Mesothelial cell of epicardium (in vitro differentiated cells): ENCODE measurements at places on chromosomes 6 and 20.

DNA sequence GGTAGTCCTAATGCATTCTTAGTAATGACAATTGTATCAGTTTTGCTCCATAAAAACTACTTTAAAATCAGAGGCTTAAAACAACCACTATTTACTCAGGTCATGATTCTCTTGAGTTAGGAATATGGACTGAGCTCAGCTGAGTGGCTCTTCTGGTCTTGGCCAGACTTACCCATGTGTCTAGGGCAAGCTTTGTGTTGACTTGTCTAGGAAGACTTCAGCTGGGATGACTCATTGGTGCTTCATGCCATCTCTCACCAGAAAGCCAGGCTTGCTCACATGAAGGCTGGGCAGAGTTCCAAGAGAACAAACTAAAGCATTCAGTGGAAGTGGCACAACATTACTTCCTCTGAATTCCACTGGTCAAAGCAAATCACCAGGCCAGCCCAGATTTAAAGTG, 155.3 kb downstream of the DHX35 start:
- no peak for DNase-seq

GRCh38 chr20:49935746-49936152, 448 bp upstream of the RNF114 start:
- no peak for DNase-seq

- DNase-seq = no peak
Observed at GRCh38 chr20:48359692-48360341, 468.0 kb downstream of the PREX1 start.

- no peak for DNase-seq
Observed at GRCh38 chr6:47157063-47157462, 114.9 kb upstream of the ADGRF1 start.

DNA sequence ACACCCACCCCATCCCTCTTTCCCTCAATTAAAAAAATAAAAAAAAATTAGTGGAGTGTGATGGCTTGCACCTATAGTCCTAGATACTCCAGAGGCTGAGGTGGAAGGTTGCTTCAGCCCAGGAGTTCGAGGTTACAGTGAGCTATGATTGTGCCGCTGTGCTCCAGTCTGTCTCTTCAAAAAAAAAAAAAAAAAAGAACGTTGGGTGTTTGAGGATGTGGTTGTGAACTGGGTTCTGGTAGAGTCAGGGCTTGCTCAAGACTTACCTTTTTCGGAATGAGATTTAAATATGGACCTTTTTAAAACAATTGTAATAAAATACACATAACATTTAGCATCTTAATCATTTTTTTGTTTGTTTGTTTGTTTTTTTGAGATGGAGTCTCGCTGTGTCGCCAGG, 211.9 kb downstream of the OR2B2 start:
- no peak for DNase-seq

DNA sequence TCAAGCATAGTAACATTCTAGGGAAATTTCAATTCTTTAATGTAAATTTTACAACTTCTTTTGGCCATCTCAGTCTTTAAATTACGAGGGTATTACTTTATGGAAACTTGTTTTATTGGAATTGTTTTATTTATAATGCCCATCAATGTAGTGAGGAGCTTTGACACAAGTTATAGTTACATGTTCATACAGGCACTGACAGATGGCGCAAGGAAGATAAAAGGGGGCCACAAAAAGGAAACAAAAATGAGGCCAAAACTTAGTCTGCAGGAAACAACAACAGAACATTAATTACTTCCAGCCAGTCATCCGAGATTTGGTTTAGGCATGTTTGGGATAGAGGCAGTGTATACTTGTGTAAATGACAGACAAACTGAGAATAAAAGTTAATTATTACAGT, 18.3 kb downstream of the SESN1 start:
- DNase-seq = no peak

DNA sequence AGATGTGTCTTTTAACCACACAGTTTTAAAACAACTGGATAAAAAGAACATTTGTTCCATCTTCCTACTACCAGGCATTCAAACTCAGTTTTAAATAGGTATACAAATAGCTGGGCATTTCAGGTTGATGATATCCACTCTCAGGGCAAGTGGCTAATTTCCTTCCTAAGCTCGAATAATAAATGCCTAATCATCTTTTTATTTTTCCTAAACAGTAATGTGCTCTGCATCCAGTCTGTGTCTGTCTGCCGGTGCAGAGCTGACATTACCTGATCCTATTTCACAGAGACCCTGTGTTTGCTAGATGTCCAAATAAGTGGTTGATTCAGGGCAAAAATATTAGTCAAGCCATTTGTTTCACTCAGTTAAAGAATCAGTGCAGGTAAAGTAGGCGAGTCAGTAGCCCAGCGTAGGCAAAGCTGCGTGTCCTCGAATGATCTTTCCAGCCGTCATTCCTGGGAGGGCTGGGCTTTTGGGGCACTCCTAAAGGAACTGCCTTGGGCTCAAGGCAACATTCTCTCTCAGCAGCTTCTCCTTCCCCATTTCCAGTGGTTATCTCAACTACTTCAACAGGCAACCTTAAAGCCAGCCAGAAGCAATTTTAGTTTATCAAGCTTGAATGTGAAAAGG, 74.2 kb upstream of the BMP2 start:
- no peak for DNase-seq

DNA sequence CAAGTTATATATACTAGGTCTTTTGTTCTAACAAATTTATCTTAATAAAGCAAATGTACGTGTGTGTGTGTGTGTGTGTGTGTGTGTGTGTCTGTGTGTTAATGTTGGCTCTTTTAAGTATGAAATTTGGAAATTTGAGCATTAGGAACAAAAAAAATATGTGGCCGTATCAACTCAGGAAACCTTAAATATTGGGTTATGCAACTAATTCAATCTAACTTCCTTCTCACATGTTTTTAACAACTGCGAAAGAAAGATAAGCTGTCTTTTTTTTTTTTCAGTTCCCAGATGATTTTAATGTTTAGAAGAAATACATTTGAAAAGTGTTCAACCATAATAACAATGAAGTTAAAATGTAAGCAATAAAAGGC, 616.4 kb upstream of the ARID1B start:
- no peak for DNase-seq

- DNase-seq = no peak
Observed at GRCh38 chr6:33652002-33652401, 30.9 kb downstream of the ITPR3 start.

- DNase-seq = no peak
Observed at GRCh38 chr6:134240665-134241431, 77.1 kb downstream of the SGK1 start.

- no peak for DNase-seq
Observed at GRCh38 chr6:14910692-14911547, 334.9 kb upstream of the JARID2 start.
